ENCODE measurements at places on chromosomes 3 and 15. TPM values are rescaled to one million over a fixed set of nuclear protein-coding genes. Genes with fewer than 3 reads are reported as not detected.
A peak's percentile ranks its signal among the peaks of the same experiment; 100 is the strongest.

DNA sequence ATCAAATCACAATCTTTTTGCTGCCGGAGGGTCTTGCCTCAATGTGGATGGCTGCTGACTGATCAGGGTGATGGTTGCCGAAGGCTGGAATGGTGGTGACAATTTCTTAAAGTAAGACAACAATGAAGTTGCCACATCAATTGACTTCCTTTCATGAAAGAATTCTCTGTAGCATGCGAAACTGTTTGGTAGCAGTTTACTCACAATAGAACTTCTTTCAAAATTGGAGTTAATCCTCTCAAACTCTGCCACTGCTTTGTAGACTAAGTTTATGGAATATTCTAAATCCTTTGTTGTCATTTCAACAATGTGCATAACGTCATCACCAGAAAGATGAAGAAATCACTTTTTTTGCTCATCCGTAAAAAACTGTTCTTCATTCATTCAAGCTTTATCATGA is 65.8 kb downstream of the B3GNT5 start:
- DNase-seq, result no peak

DNA sequence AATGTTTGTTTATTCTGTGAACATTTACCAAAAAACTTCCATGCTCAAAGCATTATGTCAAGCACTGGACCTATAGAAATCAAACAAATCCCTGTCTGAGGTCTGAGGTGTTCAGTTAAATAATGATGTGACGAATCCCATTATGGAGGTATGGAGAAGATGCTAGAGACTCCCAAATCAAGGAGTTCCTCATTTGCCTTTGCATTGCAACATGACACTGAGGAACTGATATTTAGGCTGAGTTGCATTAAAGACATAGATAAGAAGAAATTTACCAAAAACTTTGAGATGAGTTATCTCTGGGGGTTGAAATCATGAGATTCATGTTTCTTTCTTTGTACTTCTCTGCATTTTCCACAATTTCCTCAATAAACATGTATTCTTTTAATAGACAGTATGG is 16.0 kb downstream of the CD200 start:
- DNase-seq, result no peak

- DNase-seq, result no peak
Measured at GRCh38 chr3:167030082-167030725, 349.9 kb downstream of the ZBBX start.

- DNase-seq, result no peak
Measured at GRCh38 chr15:79036323-79036722, 54.3 kb downstream of the RASGRF1 start.

- DNase-seq, result no peak
Measured at GRCh38 chr3:56107157-56107556, 361.1 kb downstream of the ERC2 start.

- DNase-seq, result peak; percentile 71
Measured at GRCh38 chr15:40782609-40783227, 12.9 kb downstream of the C15orf62 start.

GRCh38 chr15:76994001-76994400 is 925 bp upstream of the PSTPIP1 start:
- DNase-seq, result no peak

DNA sequence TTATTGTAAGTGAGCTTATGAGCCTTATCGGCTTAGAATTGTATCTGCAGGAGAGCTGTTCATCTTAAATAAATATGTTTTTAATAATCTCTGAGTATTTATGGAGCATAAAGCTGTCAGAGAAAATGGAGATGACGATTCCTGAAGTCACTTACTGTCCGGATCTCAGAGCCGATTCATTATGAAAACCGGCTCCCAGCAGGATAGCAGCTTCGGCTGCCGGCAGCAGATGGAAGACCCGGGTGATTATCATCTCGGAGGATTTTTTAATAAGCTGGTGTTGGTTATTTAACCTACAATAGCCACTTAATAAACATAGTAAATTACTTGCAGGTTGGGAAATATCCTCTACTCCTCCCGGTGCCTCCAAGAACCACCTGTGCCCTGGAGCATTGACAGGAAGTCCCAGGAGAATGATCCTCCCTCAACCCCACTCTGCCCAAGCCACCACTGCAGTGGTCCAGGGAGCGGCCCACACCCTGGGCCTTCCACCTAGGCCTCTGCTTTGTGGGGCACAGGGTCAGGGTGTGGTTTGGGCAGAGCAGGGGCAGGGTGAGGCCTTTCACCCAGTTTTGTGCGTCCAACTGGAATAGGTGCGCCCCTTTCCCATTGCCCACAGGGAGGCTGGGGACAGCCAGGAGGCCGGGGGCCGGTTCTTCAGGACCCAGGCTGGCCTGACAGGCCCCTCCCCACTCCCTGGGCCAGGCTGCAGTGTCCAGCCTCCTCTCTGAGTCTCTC is 42.2 kb upstream of the PRR23E start:
- no peak for DNase-seq

DNA sequence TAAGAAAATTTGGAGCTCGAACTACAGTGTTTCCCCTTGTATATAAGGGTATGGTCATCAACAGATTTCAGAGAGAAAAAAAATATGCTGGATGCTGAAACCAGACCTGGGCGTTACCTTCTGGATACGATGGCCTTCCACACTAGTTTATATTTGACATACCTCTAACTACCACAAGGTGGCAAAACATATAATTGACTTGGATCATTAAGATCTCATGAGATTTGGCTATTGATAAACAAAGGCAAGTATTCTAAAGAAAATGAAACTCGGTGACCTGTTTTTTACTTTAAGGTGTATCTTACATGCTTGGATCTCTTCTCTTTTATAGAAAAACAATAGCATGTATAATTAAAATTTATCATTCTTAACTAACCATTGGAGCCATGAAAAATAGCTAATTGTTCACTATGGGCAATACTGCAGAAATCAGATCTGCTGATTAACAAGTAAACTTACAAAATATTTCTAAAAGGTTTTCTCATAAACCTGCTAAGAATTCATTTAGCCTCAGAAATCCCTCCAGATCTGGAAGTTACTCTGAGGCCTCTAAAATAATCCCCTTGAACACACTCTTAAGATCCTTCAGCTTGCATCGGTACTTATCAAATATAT is 300.6 kb upstream of the KCNH8 start:
- no peak for DNase-seq

BLM gene
- 5.1 TPM for total RNA-seq

SLC27A2 gene
- 3.7 TPM for total RNA-seq

TBCCD1 gene
- 16.2 TPM for total RNA-seq

PAQR5 gene
- not detected for total RNA-seq

NOX5 gene
- total RNA-seq, result not detected

SSR3 gene
- total RNA-seq, result 157 TPM

IFT80 gene
- total RNA-seq, result 16.7 TPM

ADIPOQ gene
- total RNA-seq, result not detected

FBLN2 gene
- total RNA-seq, result 10.4 TPM

P2RY14 gene
- total RNA-seq, result not detected

Data from dermis microvascular lymphatic vessel endothelial cell (primary cell).